ENCODE measurements at places on chromosomes 12 and 14. TPM values are rescaled to one million over a fixed set of nuclear protein-coding genes. Genes with fewer than 3 reads are reported as not detected.

Gene BDKRB2
- polyA plus RNA-seq = 1.2 TPM

- no peak for DNase-seq
These were observed 78.8 kb upstream of the NRXN3 start for GRCh38 chr14:78091361-78091760.

Gene NELL2
- 25.3 TPM for polyA plus RNA-seq

- no peak for DNase-seq
These were observed 25.4 kb downstream of the BRF1 start for GRCh38 chr14:105275267-105275946.

DNA sequence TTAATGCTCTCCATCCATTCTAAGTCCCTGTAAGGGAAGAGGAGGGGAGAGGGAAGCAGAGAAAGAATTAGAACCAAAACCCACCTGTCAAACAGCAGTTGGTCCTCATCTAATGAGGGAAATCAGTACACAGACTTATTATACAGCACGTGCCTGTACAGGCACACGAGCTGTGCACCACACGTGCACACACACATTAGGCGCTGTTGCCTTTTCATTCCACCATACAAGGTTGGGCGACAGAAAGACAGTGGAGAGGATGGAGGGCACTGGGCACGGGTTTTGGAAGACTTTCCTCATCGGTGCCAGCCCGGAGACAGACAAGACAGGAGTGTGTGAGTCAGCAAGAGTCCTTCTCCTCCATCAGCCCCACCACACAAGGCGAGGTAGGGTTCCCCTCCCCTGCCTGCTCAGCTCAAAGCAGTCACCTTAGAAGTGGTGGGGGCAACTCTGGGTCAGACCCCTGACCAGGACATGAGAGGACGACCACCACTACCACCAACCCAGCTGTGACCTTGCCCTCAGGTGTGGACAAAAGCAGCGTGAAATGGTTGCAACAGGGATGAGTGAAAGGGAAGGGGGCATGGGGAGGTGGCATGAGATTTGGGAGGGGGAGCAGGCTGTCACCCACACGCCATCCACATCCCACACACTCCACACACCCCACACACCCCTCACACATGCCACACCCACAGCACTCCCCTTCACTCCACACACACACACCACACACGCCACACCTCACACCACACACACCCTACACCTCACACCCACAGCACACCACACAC is 80.7 kb downstream of the ACTN1 start:
- no peak for DNase-seq

DNA sequence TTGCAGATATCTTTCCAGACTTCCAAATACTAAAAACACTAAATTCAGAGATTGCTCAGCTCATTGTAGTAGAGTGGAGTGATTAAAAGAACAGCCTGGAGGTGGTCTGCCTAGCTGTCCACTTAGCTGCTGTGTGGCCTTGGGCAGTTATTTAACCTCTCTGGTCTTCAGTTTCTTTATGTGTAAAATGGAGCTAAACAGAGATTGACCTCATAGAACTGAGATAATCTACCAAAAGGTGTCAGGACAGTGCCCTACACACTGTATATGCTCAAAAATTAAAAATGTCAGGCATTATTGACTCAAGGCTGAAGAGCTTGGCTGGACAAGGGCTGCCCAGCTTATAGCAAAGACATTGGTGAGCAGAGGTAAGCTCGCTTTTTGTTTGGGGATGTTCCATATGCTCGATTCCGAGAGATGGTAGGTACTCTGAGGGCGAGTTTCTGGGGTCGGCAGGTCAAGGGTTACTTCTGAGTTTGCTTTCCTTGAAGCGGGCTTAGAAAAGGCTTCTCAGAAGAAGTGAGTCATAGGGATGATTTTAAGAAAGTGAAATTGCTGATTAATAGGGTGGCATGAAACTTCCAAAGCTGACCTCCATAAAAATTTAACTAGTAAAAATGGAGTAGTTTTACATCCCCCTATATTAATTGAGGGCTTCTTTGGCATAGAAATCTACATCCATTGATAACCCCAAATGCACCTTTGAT is 107.5 kb downstream of the GPATCH2L start:
- no peak for DNase-seq

- no peak for DNase-seq
These were observed at the start of gene OR6C70 for GRCh38 chr12:55470088-55470829. Gene OR6C70, minus strand, starts transcription at chr12:55470138. Its CDS starts 0 bp downstream, at chr12:55470138.

GRCh38 chr14:20846560-20846959 is 43.9 kb upstream of the RNASE1 start:
- DNase-seq = no peak

Gene SLCO1B1
- polyA plus RNA-seq = not detected

GRCh38 chr14:55600784-55601561 is 21.0 kb downstream of the KTN1 start:
- no peak for DNase-seq

DNA sequence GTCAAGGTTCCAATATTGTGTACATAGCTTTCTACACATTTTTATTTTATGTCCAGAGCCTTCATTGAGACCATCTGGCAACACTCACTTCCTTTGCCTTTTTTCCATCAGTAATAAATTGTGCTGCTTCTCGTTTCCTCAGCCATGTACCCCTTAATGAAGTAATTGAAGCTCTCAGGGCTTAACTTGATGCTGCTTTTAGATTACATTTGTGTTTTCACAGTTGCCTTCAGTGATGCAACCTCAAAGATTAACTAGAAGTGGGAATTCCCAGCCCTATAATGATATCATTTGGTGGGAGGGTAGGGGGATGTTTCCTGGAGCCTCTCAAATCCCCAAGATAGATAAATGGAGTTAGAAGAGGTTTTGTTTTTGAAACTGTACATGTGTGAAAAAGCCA is 80.2 kb upstream of the KRR1 start:
- no peak for DNase-seq

DNA sequence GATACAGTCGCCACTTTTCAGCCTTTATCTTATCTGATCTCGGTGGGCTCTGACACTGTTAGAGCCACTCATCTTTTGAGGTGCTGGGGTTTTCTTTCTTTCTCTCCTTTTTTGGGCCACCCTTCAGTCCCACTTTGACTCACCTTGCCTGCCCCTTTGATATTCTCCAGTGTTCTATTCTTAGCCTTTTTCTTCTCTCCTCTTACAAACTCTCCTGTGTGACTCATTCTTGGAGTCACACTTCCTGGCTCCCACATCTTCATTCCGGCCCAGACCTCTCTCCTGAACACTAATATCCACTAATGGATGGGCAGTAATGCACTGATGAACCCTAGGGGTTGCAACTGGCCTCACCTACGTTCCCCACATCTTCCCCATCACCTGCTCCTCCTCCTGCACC is 2.2 kb upstream of the DCD start:
- DNase-seq = no peak

GRCh38 chr12:54004841-54005530 is 3.8 kb upstream of the HOXC8 start:
- DNase-seq = no peak

- DNase-seq = no peak
These were observed 186.0 kb downstream of the TMTC3 start for GRCh38 chr12:88328090-88328489.

All from right lung (tissue), 10 donors.